Activated CD8-positive, alpha-beta memory T cell treated with anti-CD3 and anti-CD28 coated beads for 1 hour (primary cell): ENCODE measurements at places on chromosomes 1 and 21.

GRCh38 chr1:12309783-12310742 lies 80.2 kb downstream of the VPS13D start:
- DNase-seq = no peak

DNA sequence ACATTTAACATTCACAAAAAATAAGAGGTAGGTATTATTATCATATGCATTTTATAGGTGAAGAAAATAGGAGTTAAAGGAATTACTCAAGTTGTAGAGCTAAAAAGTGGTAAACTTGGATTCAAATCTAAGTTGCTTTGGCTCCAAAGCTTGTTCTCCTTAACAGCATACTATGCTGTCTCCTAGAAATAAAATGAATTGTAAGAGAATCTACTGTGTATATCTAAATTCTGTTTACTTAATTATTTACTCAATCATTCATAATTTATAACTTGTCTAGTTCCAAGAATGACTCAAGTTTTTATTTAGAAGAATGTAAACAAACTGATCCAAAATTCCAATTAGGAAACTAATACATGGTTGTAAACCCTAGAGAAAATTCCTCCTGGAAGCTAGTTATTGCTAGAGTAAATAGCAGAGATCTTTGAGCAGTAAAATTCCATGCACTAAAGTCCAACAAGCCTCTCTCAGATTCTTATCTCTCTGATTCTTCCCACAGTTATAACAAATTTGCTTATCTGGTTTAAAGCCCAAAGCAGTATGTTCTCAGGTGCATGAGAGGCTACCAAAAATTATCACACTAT lies 132.5 kb upstream of the DPT start:
- DNase-seq = no peak

DNA sequence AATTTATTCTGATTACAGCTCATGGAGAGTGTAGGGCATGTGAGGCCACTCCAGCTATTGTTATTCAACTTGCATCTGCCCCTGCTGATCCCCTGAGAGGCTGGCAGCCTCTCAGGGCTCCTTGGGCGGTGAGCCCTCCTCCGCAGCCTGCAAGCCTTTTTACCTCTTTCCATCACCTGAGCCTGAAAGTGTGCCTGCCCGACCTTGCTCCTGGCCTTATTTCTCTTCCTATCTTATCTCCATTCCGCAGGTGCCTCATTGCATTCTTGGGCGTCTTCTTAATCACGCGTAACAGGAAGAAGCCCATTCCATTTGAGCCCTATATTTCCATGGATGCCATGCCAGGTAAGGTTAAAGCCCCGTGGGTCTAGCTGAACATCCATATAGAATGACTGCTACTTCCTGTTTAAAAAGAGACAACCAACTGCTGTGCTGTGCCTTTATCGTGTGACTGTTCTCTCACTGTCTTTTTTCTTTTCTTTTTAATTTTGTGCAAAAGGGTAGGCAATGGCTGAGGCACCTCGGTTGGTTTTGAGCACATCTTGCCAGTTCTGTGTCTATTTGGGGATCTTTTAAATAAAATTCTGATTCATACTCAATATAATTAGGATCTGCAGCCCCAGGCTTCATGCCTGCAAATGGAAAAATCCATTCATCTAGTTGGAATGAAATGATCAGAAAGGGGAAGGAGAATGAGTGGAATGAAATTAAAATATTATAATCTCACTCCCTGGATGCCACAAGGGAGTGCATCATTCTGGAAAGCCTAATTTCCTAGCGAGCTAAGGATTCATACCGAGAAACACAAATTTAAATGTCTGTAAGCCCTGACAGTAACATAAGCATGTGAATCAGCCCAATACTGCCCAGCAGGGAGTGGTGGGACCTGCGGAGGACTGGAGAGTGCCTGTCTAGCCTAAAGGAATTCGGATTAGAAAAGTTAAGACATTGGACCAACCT lies 38.6 kb upstream of the RCAN3 start:
- DNase-seq = no peak

DNA sequence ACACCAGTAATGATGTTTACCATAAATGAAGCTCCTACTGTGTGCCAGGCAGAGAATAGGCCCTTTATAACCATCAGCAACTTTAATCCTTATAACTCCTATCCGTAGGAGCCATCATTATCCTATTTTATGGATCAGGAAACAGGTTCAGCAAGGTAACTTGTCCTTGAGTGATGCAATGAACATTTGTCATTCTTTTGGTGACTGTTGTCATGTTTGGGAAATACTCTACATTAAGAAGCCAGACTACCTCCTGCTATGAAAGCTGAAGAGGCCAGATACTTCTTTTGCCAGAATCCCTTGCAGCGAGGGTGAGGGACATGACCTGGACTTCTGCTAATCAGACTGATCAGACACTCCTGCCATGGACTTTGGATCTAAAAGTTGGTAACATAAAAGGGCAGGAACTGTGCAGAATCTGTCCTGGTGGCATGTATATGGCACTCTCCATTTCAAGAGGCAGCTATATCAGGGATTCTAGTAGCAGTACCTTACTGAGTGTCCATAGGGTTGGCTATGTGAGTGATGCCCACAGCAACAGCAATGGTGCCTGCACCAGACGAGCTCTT lies 33.1 kb upstream of the SRRM1 start:
- no peak for DNase-seq

GRCh38 chr21:36255663-36256062 lies 64.3 kb upstream of the MORC3 start:
- no peak for DNase-seq

DNA sequence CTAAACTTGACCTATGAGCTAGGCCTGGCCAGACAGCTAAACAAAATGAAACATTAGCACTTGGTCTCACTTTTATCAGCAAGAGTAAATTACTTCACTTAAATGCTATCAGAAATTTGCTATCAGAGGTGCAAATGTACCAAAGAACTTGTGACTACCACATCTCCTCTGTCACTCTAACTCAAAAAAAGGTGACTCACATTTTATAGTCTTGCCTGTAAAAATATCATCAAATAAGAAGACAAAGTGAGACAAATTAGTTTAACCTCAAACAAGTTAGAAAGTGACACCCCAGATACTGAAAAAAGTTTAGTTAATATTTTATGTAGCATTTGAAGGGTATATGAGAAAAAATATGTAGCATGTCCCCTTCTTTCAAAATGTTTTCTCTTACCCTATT lies 76.9 kb downstream of the EPS15 start:
- no peak for DNase-seq

DNA sequence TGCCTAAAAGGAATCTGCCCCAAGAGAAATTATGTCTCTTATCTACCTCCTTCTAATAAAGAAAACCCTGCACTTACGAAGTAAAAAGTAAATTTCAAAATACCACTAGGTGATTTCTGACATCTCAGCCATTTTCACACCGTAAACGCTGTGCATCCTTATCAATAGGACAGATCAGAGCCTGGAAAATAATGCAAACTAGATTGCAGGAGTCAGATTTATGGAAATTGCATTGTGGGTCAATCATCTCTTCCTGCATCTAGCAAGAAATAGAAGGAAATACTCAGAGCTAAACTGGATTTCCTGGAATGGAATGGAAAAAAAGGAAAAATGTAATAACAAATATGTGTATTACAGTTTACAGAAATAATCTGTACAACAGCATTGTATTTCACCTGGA lies 114.3 kb upstream of the PLPPR4 start:
- no peak for DNase-seq

DNA sequence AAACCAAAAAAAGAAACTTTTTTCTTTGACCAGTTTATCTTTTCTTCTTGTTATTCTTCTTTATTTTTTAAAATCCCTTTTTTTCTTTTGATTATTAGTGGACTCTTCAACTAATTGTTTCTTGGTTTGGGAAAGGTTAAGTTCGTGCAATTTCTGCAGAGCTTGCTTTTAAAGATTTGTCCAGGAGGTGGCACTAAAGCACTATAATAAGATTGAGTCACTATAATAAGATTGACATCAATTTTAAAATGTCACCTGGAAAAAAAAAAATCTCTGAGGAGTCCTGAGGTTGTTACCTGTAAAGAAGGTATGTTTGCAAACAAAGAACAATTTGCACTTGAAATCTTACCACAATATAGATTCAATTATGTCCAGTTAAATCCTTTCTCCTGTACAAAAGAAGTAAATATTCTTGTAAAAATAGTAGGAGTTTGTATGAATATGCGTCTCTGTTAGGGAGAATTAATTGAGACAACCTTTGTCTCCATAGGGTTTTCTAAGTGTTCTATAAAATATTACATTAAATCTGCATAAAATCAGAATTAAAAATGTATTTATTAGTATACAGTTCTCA lies 166.7 kb downstream of the ADGRL4 start:
- DNase-seq = no peak

- no peak for DNase-seq
These were observed 92.1 kb upstream of the LRRN2 start for GRCh38 chr1:204777591-204777990.

DNA sequence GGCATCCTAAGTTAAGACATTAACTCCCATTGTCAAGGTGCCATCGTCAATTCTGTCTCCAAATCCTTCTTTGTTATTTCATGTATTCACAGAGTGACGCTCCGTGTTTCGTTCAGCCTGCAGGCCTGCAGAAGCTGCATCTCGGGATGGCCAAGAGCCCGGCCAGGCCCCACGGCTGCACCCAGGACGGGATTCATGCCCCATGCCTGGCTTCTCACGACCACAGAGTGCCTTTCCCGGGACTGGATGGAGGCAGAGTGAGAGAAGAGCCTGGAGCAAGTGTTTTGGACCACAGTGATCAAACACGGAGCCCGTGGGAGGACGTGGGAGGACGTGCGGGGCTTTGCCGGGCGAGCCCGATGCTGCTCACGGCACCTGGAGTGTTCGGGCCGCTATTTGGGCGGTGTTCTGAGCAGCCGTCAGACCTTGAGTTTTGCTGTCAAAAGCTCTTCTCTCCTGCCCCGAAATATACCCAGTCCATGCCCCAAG lies 56.8 kb downstream of the COL6A1 start:
- no peak for DNase-seq

DNA sequence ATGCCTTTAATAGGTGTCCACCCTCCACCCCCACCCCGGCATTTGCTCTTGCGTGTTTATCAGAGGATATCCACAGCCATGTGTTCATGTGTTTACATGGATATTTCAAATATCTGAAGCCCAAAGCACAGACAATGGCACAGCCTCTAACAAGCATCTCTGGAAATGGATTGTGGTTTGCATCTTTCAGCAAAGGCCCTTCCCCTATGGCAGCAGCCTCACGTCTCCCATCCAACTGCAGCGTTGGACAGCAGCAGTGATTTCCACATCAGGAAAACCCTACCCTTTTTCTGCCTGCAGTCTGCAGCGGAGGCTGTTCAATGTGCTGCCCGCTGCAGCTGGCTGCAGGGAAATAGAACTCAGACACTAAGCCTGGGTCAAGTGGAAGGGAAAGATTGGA lies 1.6 kb downstream of the RASSF5 start:
- DNase-seq = no peak

GRCh38 chr21:37496972-37497371 lies 130.4 kb downstream of the DYRK1A start:
- no peak for DNase-seq

- no peak for DNase-seq
These were observed 332.4 kb downstream of the RPS6KC1 start for GRCh38 chr1:213383465-213383864.
